T-helper 17 cell (primary cell): ENCODE measurements at places on chromosomes 3 and 15. TPM values are rescaled to one million over a fixed set of nuclear protein-coding genes. Genes with fewer than 3 reads are reported as not detected.
A peak's percentile ranks its signal among the peaks of the same experiment; 100 is the strongest.

CCR8 gene
- total RNA-seq = 2.5 TPM

RAB11A gene
- total RNA-seq = 122 TPM

CADPS gene
- not detected for total RNA-seq

PPIP5K1 gene
- 25.6 TPM for total RNA-seq

ECE2 gene
- total RNA-seq = not detected

ADAMTS7 gene
- not detected for total RNA-seq

CHRNA5 gene
- 0.65 TPM for total RNA-seq

UBE2E2 gene
- total RNA-seq = 7.6 TPM

THAP10 gene
- total RNA-seq = 1.1 TPM

GOLGA8J gene
- total RNA-seq = not detected

MORC1 gene
- 0.68 TPM for total RNA-seq

GRCh38 chr3:53084310-53085001 lies 38.6 kb upstream of the SFMBT1 start:
- H3K36me3 ChIP-seq = no peaks in the 10 kb centered on the region
- no peak for DNase-seq
- H3K4me1 ChIP-seq = peaks cover 2% of the 10 kb centered on the region
- no peaks in the 10 kb centered on the region for H3K27me3 ChIP-seq
- no peak overlapping the region for H3K4me3 ChIP-seq

DNA sequence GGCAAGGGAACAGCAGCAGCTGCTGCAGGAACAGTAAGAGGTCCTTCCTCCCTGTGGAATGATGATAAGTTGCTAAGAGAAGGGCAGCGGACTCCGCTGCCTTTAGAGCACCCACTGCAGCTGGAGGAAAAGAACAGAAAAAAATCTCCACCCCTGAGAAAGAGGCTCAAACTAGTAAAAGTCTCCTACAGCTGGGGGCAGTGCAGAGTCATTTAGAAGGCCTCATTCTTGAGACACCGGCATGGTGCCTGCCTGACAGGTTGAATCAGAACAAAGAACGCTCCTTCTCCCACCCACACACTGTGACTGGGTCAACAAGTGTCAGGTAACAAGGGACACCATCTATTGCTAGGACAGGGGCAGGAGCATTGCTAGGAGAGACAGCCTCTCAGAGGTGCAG lies 188.4 kb downstream of the ABHD5 start:
- H3K4me1 ChIP-seq = no peaks in the 10 kb centered on the region
- no peak overlapping the region for H3K4me3 ChIP-seq
- no peak overlapping the region for H3K27ac ChIP-seq
- peaks cover 2% of the 10 kb centered on the region for H3K36me3 ChIP-seq
- H3K27me3 ChIP-seq = peaks cover 18% of the 10 kb centered on the region
- no peak for DNase-seq

GRCh38 chr15:60582370-60583036 lies 103.6 kb upstream of the ICE2 start:
- DNase-seq = peak; percentile 46
- H3K27me3 ChIP-seq = no peaks in the 10 kb centered on the region
- H3K27ac ChIP-seq = peak overlapping the region; percentile 98
- H3K4me3 ChIP-seq = peak overlapping the region; percentile 88

- H3K27ac ChIP-seq = no peak overlapping the region
- H3K27me3 ChIP-seq = no peaks in the 10 kb centered on the region
- peaks cover 29% of the 10 kb centered on the region for H3K4me1 ChIP-seq
- DNase-seq = no peak
Measured at GRCh38 chr15:94228611-94229010, 2.8 kb upstream of the MCTP2 start.

GRCh38 chr15:28123408-28124023 lies 24.4 kb upstream of the OCA2 start:
- no peak overlapping the region for H3K4me3 ChIP-seq
- peaks cover 6% of the 10 kb centered on the region for H3K4me1 ChIP-seq
- DNase-seq = peak; percentile 21
- no peak overlapping the region for H3K27ac ChIP-seq
- no peaks in the 10 kb centered on the region for H3K27me3 ChIP-seq

DNA sequence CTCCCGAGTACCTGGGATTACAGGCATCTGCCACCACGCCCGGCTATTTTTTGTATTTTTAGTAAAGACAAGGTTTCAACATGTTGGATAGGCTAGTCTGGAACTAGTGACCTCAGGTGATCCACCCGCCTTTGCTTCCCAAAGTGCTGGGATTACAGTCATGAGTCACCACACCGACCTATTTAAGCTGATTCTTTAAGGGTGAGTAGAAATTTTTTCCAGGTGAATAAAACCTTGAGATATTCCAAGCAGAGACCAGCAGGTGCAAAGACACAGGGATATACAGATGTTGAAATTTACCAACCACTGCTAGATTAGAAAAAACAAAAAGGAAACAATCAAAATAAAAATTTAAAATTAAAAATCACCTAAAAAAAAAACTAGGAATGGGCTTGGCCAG lies 74.4 kb upstream of the CHRNB4 start:
- no peak overlapping the region for H3K27ac ChIP-seq
- peaks cover 6% of the 10 kb centered on the region for H3K36me3 ChIP-seq
- H3K4me1 ChIP-seq = peaks cover 2% of the 10 kb centered on the region
- H3K27me3 ChIP-seq = peaks cover 52% of the 10 kb centered on the region
- DNase-seq = no peak
- no peak overlapping the region for H3K4me3 ChIP-seq

- peaks cover 34% of the 10 kb centered on the region for H3K27me3 ChIP-seq
- H3K4me3 ChIP-seq = no peak overlapping the region
- DNase-seq = no peak
- peaks cover 4% of the 10 kb centered on the region for H3K4me1 ChIP-seq
- H3K36me3 ChIP-seq = no peaks in the 10 kb centered on the region
- no peak overlapping the region for H3K27ac ChIP-seq
Measured at GRCh38 chr3:186831798-186832197, 10.7 kb upstream of the ADIPOQ start.

DNA sequence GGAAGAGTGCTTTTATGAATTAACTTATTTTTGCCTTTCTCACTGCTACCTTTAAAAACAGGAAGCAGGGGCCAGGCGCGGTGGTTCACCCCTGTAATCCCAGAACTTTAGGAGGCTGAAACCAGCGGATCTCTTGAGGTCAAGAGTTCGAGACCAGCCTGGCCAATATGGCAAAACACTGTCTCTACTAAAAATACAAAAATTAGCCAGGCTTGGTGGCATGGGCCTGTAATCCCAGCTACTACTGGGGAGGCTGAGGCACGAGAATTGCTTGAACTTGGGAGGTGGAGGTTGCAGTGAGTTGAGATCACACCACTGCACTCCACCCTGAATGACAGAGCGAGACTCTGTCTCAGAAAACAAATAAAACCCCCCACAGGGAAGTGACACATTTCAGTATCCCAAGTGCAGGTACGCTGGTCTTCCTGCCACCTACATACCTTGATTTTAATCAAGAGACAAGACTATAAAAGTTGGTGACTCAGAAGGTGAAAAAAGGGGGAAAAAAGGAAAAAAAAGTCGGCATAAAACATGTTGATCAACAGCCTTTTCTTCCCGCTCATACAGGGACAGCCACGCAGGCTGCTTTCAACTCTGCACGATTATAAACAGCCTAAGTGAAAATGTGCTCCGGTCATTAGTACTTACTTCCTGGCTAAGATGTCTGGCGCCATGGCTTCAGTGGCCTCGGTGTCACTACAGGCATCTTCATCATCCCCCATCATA lies 18.8 kb downstream of the PPP1R2 start:
- peak overlapping the region; percentile 69 for H3K4me3 ChIP-seq
- H3K36me3 ChIP-seq = no peaks in the 10 kb centered on the region
- peak overlapping the region; percentile 95 for H3K27ac ChIP-seq
- DNase-seq = no peak
- H3K27me3 ChIP-seq = no peaks in the 10 kb centered on the region
- peaks cover 36% of the 10 kb centered on the region for H3K4me1 ChIP-seq

GRCh38 chr3:81443958-81444357 lies 317.5 kb downstream of the GBE1 start:
- no peaks in the 10 kb centered on the region for H3K4me1 ChIP-seq
- H3K36me3 ChIP-seq = no peaks in the 10 kb centered on the region
- H3K4me3 ChIP-seq = no peak overlapping the region
- no peaks in the 10 kb centered on the region for H3K27me3 ChIP-seq

GRCh38 chr15:90706394-90707327 lies 10.5 kb upstream of the BLM start:
- DNase-seq = no peak
- H3K27ac ChIP-seq = no peak overlapping the region
- H3K36me3 ChIP-seq = peaks cover 2% of the 10 kb centered on the region
- H3K4me3 ChIP-seq = no peak overlapping the region

- no peak overlapping the region for H3K27ac ChIP-seq
- DNase-seq = no peak
- peaks cover 6% of the 10 kb centered on the region for H3K4me1 ChIP-seq
- no peak overlapping the region for H3K4me3 ChIP-seq
Measured at GRCh38 chr15:66963084-66963483, 102.3 kb upstream of the SMAD3 start.

DNA sequence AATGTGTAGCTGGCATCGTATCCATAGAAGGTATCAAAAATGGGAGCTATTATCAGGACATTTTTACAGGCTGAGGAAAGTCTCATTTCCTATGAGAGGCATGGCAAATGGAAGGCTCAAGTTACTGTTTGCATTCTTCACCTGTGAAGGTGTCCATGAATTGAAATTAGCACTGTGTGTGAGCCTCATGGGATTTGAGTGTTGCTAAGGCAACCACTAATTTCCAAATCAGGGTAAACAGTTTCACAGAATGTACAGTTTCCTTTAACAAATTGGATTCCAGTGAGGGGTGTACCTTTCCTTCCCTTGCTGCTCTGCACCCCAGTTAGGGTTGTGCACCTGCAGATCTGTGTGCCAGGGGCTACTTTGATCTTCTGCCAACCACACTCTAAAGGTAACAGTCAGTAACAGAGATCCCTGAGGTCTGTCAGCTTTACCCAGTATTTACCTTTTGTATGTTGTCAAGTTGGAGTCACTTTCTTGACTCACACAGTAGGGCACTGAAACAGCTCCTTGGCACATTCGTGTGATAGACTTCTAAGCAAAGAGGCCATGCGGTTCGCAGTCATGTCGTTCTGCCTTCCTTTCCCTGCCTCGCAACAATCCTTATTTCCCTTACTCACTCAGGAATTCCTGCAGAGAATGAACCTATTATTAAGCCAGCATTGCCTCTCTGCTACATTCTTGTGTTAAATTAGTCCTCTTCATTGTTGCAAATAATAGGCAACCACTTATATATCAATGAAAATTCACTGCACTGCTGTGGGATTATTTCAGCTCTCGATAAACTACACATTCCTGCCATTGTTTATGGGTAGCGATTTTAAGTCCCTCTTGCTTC lies 129.8 kb upstream of the GBE1 start:
- no peak overlapping the region for H3K4me3 ChIP-seq
- no peak for DNase-seq
- no peaks in the 10 kb centered on the region for H3K36me3 ChIP-seq
- peaks cover 10% of the 10 kb centered on the region for H3K27me3 ChIP-seq
- no peaks in the 10 kb centered on the region for H3K4me1 ChIP-seq
- H3K27ac ChIP-seq = no peak overlapping the region

DNA sequence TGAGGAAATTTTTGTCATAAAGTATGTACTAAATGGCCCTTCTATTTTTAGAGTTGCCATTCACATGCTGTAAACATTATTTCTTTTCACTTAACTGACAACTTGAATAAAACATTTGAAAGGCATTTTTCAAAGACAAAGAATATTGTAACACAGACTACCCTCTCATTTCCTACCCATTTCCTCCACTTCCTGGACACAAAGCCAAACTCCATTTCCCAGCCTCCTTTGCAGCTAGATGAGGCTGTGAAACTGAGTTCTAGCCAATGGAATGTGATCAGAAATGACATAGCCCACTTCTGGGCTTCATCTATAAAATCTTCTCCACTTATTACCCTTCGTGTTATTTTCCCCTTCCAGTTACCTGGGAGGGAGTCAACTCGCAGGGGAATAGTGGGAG lies 288.9 kb upstream of the DPH6 start:
- H3K27ac ChIP-seq = no peak overlapping the region
- H3K27me3 ChIP-seq = no peaks in the 10 kb centered on the region
- H3K36me3 ChIP-seq = no peaks in the 10 kb centered on the region

DNA sequence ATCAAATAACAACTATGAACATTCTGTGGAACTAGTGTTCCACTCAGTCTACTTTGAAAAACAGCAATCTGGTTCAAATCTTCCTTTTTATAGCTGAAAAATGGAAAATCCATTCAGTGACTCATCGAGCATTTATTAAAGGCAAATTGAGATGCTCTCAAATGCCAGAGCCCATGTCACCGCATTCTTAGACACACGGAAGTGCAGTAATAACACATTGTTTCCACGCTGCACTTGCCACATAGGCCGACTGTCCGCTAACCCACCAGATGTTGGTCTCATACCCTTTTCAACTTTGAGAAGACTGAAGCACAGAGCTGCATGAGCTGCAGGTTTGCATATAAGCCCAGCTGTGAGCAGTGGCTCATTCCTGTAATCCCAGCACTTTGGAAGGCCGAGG lies 95.9 kb downstream of the TMEM266 start:
- DNase-seq = no peak
- no peak overlapping the region for H3K27ac ChIP-seq
- H3K4me3 ChIP-seq = no peak overlapping the region
- peaks cover 6% of the 10 kb centered on the region for H3K4me1 ChIP-seq
- H3K27me3 ChIP-seq = peaks cover 10% of the 10 kb centered on the region

GRCh38 chr3:159941038-159942000 lies 47.3 kb upstream of the IL12A start:
- peaks cover 22% of the 10 kb centered on the region for H3K27me3 ChIP-seq
- H3K4me3 ChIP-seq = no peak overlapping the region
- no peaks in the 10 kb centered on the region for H3K36me3 ChIP-seq
- no peak overlapping the region for H3K27ac ChIP-seq
- H3K4me1 ChIP-seq = peaks cover 4% of the 10 kb centered on the region

GRCh38 chr3:122245513-122246174 lies 62.2 kb downstream of the CASR start:
- H3K36me3 ChIP-seq = no peaks in the 10 kb centered on the region
- peaks cover 1% of the 10 kb centered on the region for H3K27me3 ChIP-seq
- no peak for DNase-seq

GRCh38 chr3:101725194-101725889 lies 928 bp downstream of the CEP97 start:
- DNase-seq = peak; percentile 12
- H3K27ac ChIP-seq = peak overlapping the region; percentile 94
- peaks cover 31% of the 10 kb centered on the region for H3K4me1 ChIP-seq
- H3K4me3 ChIP-seq = peak overlapping the region; percentile 97
- peaks cover 3% of the 10 kb centered on the region for H3K36me3 ChIP-seq

- no peaks in the 10 kb centered on the region for H3K36me3 ChIP-seq
- no peak for DNase-seq
- peaks cover 9% of the 10 kb centered on the region for H3K4me1 ChIP-seq
- peaks cover 5% of the 10 kb centered on the region for H3K27me3 ChIP-seq
Measured at GRCh38 chr3:134291319-134292254, 40.9 kb upstream of the RYK start.

DNA sequence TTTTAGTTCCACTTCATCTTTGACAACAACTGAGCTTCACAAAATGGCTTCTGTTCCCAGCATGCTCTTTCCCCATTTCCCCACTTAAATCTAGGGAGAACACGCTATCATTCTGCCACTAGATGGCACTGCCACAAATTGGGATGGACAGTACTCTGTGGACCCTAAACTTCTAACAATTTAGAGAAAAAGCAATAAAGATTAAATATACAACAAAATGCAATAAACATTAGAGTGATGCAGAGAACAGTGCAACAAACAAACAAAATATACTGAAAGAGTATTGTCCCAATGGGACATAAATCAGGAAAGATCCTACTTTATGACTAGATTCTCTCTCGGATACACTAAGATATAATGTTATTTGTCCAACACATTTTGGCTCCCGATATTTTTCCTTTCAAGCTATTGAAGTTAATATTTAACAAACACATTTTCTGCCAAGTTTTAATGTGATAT lies 169.7 kb upstream of the TMCO5A start:
- H3K4me3 ChIP-seq = peak overlapping the region; percentile 1
- H3K4me1 ChIP-seq = peaks cover 8% of the 10 kb centered on the region
- DNase-seq = no peak
- H3K27ac ChIP-seq = no peak overlapping the region
